Small intestine (tissue), 16 donors: ENCODE measurements at places on chromosomes 3 and 15.

DNA sequence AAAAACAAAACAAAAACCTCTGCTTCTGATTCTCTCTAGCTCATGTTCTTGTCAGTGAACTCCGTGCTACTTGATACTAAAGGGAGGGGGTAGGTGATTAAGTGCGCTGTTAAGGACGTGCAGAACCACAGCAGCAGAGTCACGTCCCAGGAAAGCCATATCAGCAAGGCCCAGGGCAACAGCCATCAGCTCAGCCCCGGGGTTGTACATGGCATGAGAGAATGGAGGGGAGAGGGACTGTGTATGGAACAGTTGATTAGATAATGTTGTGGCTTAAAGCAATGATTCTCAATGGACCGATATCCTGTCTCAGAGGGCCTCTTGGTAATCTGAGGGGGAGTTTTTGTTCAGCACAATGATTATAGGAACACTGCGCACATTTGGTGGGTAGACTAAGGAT, 27.6 kb downstream of the C2CD4A start:
- no peak for DNase-seq

DNA sequence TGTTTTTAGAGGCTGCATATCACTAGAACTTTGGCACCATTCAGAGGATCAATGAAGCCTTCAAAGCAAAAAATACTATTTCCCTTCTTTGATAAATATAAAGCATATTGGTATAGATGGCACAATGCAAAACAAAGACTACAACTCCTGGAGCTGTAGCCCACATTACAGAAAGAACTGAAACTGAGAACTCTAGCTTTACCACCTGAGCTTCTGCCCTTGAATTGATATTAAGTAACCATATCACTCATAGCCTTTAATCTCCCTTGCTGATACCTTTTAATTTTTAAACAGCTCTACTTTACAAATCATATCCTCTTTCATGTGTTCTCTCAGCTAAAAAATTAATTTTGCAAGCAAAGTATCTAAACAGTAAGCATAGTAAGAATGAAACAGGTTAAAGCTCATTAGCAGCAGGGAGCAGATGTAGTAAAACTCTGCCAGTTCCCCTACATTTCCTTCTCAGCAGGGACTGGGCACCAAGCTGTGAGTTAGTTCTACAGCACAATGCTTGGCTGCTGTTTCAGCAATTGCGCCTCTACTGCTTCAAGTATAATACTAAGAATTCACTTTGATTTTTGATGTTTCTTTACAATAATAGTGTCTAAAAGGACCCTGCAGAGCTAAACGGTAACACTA, 97.9 kb upstream of the NANOGP8 start:
- DNase-seq: peak; percentile 4

DNA sequence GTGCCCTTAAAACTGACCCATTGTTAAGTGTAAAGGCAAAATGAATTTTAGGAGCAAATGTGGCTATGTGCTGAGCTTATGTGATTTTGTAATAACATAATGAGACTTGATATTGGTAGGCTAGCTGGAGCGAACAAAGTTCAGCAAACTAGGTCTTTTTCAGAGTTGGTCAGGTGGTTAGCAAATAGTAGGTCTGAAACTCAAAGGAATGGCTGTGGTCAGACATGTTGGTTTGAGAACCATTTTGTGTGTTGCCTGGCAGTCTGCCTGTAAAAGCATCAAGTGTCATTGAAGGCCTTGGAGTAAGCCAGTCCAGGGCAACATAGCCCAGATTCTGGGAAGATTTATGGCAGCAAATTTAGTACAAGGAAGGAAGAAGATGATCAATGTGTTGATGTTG, 16.4 kb downstream of the FBXO22 start:
- DNase-seq: no peak

DNA sequence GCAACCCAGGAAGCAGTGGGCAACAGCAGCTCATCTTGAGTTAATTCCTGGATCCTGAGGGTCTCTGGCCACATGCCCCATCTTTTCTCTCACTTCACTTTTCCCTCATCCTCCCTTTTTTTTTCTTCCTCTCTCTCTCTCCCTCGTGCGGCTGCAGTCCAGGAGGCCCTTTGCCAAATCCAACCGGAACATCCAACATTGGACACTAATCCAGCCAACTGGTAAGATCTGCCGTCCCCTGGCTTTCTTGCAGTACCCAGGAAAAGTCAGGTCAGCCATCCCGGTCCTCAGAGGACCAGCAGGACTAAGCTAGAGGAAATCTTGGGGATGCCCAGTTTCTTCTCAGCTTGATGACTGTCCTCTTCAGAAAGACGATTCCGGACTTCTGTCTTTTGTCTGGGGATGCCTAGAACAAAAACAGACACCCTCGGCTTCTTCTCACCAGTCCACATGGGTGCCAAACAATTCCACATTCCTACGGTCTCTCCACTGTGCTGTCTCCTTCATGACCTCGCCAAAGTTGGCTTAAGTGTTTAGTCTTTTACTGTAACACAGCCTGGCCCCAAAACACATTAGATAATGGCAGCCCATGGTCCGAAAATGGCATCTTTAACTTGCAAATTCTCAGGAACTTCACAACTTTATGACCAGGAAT, 115.6 kb downstream of the GSK3B start:
- DNase-seq: no peak

GRCh38 chr3:70064194-70064779, 64.8 kb downstream of the SAMMSON start:
- DNase-seq: peak; percentile 18

GRCh38 chr3:38916706-38917105, 100.7 kb upstream of the SCN10A start:
- no peak for DNase-seq

DNA sequence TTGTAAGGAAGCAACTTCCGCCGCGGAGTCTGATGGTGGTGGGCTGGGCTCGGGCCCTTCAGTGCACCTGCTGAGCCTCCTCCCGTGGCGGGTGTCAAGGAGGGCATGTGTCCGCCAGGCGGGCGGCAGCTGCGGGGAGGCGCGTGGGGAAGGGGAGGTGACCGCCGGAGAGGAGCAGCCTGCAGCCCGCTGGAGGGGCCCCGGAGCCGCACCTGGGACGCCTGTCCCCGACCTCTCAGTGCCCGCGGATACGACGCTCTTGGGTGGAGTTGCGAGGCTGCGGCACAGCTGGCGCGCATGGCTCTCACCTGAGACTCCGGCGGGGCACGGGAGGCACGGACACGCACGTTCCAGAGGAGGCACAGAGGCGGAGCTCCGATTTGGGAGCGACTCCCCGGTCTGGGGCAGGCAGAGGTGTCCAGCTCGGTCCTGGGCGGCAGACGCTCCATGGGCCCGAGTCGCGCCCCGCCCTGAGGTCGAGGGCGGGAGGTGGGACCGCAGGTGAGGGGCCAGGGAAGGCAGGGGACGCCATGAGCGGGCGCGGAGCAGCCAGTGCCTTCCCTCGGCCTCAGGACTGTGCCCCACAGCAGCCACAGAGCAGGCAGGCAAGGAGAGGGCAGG, 50.2 kb upstream of the PRR20G start:
- no peak for DNase-seq

- no peak for DNase-seq
Observed at GRCh38 chr3:168218600-168218999, 122.9 kb upstream of the GOLIM4 start.

- DNase-seq: no peak
Observed at GRCh38 chr15:28093752-28094535, 5.2 kb downstream of the OCA2 start.

DNA sequence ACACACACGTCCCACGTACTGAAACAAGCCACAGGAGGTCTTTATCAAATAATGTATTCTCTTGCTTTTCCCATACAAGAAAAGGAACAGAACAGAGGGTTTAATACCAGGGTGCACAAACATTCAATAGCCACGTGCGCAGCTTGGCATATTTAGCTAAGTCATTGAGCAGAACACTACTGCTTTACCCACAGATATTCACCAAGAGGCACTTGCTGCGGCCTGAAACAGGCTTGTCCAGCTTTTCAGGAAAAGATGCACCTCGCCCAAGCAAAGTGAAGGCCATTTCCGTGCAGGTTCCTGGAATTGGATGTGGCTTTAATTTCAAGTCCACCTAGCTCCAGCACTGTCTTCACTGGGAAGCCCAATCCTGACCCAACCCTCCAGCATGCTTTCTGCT, 17.6 kb downstream of the ZDHHC3 start:
- no peak for DNase-seq

DNA sequence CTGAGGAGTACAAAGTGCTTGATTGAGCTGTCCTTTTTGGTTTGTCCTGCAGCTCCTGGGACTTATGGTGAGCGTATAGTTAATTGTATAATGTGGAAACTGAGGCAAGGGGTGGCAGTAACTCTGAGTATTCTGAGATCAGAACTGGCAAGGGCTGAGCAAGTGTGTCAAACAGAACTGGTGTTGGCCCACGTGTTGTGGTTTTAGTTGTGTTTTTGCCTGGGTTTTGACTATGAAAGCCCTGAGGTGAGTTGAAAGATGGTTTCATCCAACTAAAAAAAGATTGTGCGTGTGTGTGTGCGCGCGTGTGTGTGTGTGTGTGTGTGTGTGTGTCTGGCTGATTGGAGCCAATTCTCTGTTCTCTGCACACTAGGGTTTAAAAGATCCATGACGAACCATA, 154.1 kb downstream of the EDEM1 start:
- no peak for DNase-seq

- DNase-seq: no peak
Observed at GRCh38 chr15:85047271-85047948, 65.8 kb downstream of the PDE8A start.

DNA sequence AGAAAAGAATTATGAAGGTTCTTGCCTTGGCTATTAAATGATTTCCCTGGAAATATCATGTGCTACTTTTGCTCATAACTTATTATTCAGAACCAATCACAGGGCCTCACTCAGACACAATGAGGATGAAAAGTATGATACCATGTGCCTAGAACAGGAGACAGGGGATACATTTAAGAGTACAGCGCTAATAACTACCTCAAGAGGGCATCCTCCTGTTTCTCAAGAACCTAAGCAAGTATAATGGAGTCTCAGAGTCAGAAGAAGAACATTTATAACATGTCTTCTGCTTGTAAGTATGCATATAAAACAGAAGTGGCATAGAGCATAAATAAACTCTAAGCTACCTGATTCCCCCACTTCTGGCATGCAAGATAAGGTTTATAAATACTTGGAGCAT, 125.4 kb upstream of the MME start:
- peak; percentile 41 for DNase-seq

DNA sequence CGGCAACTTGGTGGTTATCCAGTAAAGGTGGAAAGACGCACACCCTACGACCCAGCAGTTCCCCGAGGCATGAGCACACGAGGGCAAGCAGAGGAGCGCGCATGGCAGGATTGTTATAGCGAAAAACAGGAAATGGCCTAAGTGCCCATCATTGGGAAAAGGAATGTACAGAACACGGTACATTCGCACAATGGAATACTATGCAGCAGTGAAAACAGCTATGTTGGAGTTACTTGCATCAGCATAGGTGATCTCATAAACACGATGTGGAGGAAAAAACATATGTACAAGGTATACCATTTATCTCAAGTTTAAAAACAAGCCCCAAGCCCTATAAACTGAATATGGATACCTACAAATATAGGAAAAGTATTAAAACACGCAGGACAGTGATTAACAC, 6.7 kb upstream of the LINGO1 start:
- no peak for DNase-seq

DNA sequence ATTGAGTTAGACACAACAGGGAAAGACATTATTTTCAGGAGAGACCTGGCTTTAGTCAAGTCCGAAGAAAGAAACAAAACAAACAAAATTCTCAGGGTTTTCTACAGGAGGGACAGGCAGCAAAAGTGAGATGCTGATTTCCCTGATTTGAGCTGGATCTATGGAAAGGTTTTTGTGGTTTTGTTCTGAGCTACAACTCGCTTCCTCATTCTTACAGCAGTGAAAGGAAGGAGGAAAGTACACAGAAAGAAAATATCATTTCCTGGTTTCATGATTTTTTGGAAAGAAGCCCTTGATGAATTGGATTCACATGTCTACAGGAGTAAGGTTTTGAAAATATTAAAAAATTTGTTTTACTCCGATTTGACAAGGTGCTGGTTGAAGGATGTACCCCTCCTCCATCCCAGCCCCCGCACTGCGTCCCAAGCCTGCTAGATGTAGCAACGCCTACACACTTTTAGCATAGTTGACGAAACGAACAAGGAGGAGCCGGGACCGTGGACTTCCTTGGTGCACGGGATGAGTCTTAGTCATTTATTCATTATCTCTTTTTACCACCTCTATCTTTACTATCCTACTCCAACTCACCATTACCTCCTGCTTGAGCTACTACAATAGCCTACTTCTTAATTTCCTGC, 10.8 kb downstream of the PRICKLE2 start:
- no peak for DNase-seq

GRCh38 chr3:23875113-23875725, 41.6 kb downstream of the NKIRAS1 start:
- DNase-seq: no peak

DNA sequence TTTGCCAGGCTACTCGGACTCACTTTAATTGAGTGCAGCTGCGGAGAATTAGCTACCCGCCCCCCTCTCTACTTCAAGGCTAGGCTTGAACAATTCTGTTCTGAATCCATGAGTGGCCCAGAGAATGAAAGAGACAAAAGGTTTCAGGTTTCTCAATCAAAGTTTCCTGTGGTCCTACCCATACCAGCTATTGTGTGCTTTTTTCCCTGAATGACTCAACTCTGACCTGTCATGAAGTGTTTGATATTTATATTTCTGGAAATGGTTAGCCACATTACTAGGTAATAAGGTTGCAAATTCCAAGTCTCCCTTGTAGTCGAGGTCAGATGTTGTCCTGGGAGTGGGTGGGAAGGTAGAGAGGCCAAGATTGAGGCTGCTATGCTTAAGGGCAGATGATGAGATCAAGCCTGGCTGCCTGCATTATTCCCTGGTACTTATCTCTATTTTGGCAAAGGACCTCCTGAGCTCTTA, 392.7 kb upstream of the TBL1XR1 start:
- DNase-seq: peak; percentile 70

- no peak for DNase-seq
Observed at GRCh38 chr15:80855206-80855605, 76.0 kb downstream of the CEMIP start.

DNA sequence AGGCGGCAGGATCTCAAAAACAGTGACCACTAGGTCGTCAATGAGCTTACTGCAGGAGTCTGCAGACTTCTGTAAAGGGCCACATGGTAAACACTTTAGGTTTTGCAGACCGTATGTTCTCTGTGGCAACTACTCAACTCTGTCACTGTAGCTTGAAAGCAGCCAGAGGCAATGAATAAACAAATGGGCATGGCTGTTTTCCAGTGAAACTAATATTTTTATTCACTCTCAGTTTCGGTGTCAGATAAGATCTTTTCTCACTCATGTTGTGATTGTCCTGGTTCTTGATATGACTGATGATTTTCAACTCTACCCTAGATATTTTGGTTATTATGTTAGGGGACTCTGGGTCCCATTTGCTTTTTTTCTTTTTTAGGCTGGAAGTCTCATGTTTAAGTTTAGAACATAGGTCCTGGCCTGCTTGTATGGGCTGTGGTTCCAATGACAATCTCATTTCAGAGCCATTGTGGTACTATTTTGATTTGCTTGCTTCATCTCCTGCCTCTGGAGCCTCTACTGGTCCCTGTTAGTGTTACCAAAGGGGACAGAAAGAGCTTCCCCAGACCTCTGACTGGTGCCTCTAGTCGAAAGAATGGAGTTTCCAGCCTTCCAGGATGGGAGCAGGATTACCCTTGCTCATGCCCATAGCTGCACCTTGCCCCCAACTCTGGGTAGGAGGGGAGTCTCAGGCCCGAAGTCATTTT, 222.0 kb downstream of the STT3B start:
- no peak for DNase-seq
